ENCODE measurements at places on chromosomes 1 and 21. TPM values are rescaled to one million over a fixed set of nuclear protein-coding genes. Genes with fewer than 3 reads are reported as not detected.
A peak's percentile ranks its signal among the peaks of the same experiment; 100 is the strongest.

- no peak for DNase-seq
- peaks cover 2% of the 10 kb centered on the region for H3K4me1 ChIP-seq
- no peak overlapping the region for H3K27ac ChIP-seq
- H3K4me3 ChIP-seq: no peak overlapping the region
These were observed 74.4 kb downstream of the CLCA4 start for GRCh38 chr1:86621286-86621685.

- H3K4me1 ChIP-seq: peaks cover 12% of the 10 kb centered on the region
- H3K36me3 ChIP-seq: peaks cover 3% of the 10 kb centered on the region
- H3K4me3 ChIP-seq: peak overlapping the region; percentile 50
- H3K27me3 ChIP-seq: peaks cover 6% of the 10 kb centered on the region
These were observed 1.2 kb downstream of the RGL1 start for GRCh38 chr1:183806125-183806524.

The SPRR2B gene
- total RNA-seq: not detected

DNA sequence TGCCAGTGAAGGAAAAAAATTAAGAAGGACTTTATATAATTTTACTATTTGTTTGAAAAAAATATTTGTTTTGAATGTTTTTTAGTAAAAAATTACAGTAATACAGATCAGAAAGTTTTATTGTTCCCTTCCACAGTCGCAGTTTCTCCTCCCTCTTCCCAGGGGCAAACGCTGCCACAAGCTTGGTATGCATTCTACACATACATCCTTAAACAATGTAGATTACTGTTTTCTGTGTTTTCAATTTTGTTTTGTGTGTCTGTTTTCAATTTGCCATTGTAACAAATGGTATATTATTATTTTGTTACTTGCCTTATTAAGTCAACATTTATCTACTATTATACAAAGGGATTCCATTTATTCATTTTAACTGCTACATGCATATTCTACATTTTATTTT lies 257.1 kb downstream of the HMCN1 start:
- no peaks in the 10 kb centered on the region for H3K27me3 ChIP-seq
- no peaks in the 10 kb centered on the region for H3K36me3 ChIP-seq

The PLOD1 gene
- total RNA-seq: 76.1 TPM

DNA sequence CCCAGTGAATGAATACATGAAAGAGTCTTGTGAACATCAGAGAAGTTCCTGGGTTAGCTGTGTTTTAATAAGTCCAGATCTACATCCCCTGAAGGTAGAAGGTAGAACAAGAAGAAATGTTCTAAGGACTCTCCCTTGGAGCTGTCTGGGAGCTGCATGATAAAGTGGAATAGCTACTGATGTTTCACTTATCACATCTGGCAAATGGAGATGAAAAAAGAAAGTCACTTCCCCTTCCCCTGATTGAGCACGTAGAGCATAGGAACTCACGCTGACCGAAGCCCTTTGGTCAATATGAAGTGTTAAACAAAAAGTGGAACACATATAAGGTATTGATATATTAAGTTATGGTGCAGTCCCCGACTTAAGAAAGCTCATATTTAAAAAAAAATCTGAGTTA lies 53.2 kb upstream of the PARP1 start:
- no peaks in the 10 kb centered on the region for H3K36me3 ChIP-seq
- H3K27me3 ChIP-seq: no peaks in the 10 kb centered on the region
- no peak overlapping the region for H3K4me3 ChIP-seq
- no peak for DNase-seq

All from progenitor cell of endocrine pancreas (in vitro differentiated cells).